ENCODE measurements at places on chromosomes 7 and 10. TPM values are rescaled to one million over a fixed set of nuclear protein-coding genes. Genes with fewer than 3 reads are reported as not detected.
A peak's percentile ranks its signal among the peaks of the same experiment; 100 is the strongest.

GRCh38 chr7:69738396-69738951 lies 140.2 kb downstream of the AUTS2 start:
- DNase-seq, result no peak

DNA sequence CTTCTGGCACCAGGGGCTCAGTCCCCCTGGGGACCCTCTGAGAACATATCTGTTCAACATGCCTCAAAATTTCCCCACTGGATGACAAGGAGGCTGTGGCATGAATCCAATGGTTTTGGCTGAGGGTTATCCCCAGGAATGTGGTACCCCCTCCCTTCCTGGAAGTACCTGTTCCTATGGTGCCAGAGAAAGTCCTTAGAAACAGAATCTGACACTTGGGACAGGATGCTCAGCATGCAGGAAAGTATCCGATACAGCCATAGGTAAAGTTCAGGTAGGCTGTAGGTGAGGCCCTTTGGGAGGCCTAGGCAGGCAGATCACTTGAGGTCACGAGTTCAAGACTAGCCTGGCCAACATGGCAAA lies 42.7 kb upstream of the A1CF start:
- no peak for DNase-seq

DNA sequence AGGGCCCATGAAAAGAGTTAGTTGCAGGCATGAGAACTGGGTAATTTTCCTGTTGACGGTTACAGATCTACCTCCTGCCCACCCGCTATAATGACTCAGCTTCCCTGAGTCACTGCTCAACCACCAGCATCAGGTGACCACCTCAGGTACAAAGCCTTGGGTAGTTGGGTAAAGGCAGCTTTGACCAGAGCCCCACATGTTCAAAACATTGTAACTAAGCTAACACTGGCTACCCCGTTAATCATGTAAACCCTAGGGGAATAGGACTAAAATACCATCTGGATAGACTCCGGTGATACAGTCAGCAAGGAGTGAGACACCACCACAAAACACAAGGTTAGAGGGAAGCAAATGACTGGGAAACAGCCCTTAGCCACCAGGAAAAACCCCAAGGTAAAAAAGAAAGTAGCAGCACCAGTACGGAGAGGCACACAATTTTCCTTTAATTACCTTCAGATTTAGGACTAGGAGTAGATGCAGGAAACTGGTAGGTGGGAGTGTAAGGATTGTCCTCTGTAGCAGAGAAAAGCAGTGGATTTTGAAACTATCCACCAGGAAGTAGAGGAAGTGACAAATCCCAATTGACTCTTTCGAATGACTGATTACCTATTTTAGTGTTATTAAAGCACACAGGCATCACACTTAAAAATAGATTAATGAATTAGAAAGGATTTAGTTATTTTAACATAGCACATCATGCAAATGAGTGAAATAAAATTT lies 103.5 kb upstream of the PDLIM1 start:
- no peak for DNase-seq

PRRT4 gene
- 0.85 TPM for total RNA-seq

- no peak for DNase-seq
These were observed 51.9 kb upstream of the PRKAR1B start for GRCh38 chr7:778968-779451.

SPDYE5 gene
- not detected for total RNA-seq

PLAC9 gene
- total RNA-seq, result not detected

LRGUK gene
- total RNA-seq, result 9.9 TPM

RALA gene
- 20.3 TPM for total RNA-seq

DNA sequence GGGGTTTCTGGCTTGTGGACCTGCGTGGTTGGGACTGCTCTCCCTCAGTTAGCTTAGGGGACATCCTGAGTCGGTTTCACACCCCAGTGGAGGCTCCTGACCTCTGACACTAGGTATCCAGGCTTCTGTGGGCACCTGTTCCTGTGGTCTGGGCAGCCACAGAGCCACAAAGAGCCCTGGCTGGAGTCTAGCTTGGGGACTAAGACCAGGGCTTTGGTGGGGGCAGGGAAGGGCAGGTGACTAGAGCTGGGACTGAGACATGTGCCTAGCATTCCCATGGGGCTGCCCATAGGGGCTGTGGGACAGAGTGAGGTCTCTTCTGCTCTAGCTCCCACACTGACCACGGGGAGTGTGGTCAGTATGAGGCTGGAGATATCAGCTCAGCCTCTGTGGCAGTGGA lies 4.0 kb upstream of the TMEM270 start:
- no peak for DNase-seq

- DNase-seq, result no peak
These were observed 26.2 kb upstream of the MGMT start for GRCh38 chr10:129440722-129441316.

CPSF4 gene
- 48.8 TPM for total RNA-seq

LIPK gene
- not detected for total RNA-seq

LIPM gene
- total RNA-seq, result not detected

FAM237B gene
- total RNA-seq, result not detected

FLNC gene
- 0.11 TPM for total RNA-seq

DNA sequence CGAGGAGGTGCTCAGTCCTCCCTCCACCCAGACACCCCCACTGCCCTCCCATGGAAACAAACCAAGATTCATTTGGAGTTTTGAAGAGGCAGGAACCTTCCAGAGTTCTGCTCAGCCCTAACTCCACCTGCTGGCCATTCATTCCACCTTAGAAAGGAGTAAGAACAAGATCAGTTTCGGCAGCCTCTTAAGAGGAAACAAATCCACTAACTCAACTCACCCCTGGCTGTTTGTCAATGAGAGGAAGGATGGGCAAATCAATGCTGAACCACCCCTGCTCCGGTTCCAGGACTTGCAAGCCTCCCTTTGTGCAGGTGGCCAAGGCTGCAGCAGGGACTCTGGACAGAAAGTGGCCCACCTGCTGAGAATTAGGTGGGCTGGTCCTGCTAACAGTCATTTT lies 26.2 kb downstream of the CCDC3 start:
- peak; percentile 9 for DNase-seq

DNA sequence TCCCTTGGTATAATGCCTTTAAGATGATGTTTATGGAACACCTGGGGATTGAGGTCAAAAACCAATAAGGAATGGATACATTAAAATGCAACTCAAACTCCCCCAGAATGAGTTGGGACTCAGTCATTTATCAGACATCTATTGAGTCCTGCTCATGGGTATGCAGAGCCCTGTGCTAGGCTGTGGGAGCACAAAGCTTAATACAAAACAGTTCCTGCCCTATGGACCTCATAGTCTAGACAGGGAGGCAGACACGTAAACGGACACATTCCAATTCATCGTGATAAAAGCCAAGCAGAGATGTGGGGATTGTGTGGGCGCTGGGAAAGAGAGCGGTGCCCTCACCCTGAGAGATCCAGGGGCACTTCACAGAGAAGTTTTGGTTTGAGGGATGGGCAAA lies 181.7 kb downstream of the PTEN start:
- DNase-seq, result no peak

DNA sequence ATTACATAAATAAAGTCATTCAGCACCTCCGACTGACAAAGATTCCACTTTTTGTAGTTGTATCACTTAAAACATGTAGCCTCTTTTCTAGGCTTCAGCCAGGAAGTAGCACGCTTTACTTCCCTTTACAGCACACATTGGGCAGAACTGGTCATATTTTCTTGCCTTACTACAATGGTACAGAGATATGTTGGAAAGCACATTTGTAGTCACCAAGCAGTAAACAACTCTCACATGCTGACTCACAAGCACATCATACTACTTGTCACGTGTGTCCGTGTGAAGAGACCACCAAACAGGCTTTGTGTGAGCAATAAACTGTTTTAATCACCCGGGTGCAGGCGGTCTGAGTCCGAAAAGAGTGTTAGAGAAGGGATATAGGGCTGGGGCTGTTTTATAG lies 1071.8 kb downstream of the DNAJB9 start:
- no peak for DNase-seq

GRCh38 chr10:80081801-80082750 lies 3.6 kb downstream of the TMEM254 start:
- no peak for DNase-seq

PSTK gene
- total RNA-seq, result 9.8 TPM

DNA sequence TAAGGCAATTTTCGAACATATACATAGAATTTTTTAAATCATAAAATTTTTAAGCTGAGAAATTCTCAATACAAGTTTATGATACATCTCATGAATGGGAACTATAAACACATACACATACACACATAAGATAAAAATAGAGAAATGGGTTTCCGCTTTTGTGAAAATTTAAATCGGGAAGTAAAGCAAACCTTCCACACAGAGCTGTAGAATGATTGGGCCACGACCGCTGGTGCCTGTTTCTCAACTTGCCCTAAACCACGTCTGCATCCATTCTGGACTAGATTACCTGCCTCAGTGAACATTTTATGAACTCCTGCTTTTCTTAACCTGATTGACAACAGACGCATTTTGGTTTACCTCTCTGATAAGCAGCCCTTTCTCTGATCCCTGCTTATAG lies 264.4 kb downstream of the SKAP2 start:
- DNase-seq, result no peak

TBC1D12 gene
- total RNA-seq, result 9.6 TPM

- peak; percentile 43 for DNase-seq
These were observed 146.2 kb downstream of the AHR start for GRCh38 chr7:17444673-17445072.

EBLN1 gene
- total RNA-seq, result 0.26 TPM

MACROH2A2 gene
- total RNA-seq, result 3.8 TPM

DNA sequence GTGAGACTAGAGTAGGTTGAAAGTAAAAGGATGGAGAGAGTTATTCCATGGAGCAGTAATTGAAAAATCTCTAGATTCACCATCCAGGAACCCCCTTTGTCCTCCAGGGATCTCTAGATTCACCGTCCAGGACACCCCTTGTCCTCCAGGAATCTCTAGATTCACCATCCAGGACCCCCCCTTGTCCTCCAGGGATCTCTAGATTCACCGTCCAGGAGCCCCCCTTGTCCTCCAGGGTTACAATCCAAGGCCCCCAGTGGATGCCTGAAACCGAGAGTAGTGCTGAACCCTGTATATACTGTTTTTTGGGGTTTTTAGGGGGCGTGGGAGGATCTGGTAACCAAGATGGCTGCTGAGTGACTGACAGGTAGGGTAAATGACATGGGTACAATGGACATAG lies 38.3 kb upstream of the PPP2R2D start:
- no peak for DNase-seq

HOXA7 gene
- total RNA-seq, result 0.45 TPM

- no peak for DNase-seq
These were observed 206.8 kb downstream of the KLF6 start for GRCh38 chr10:3578159-3578558.

DNA sequence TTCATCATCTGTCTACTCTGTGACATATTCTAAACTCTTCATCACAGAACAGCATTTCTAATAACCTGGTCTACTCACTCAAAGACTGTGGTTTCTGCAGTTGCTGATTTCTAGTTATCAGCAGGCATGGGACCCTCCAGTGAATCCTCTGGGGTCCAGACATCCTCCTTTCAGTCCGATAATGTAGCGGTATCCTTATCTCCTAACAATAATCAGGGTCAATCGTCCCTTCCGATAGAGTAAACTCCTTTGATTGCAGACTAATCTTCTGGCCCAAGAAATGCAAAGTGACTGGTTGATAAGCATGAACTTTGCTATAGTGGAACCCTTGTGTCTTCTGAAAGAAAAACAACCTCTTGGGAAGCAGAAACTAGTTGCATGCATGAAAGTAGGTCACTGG lies 1209.8 kb upstream of the CELF2 start:
- DNase-seq, result no peak

DNA sequence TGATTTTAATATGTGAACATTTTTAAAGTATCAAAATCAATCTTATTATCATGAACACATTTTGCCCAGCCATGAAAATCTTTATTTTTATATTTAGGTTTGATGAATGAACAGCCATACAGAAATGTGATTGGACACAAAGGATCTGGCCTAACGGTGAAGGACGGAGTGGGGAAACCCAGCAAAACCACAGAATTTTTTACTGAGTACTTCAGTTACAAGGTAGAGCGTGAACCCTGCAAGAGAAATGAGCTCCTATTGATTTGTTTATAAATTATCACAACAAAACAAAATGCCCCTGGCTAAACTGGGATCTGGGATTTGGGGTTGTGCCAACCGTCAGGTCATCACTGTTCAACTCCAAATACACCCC lies 118.8 kb downstream of the JAZF1 start:
- no peak for DNase-seq

C10orf53 gene
- total RNA-seq, result not detected
